GM23248 (cell line): ENCODE measurements at places on chromosomes 12 and 14. TPM values are rescaled to one million over a fixed set of nuclear protein-coding genes. Genes with fewer than 3 reads are reported as not detected.

SLC22A17 gene
- total RNA-seq: 32.8 and 42.3 TPM in 2 replicates

GRCh38 chr14:80491131-80491530, 279.8 kb upstream of the DIO2 start:
- H3K4me1 ChIP-seq: peaks cover 13% of the 10 kb centered on the region
- H3K27ac ChIP-seq: 0 out of 2 replicates have a peak overlapping the region, but pooled peaks have one; percentile 35

PRPH gene
- total RNA-seq: not detected in 2 replicates

PAPOLA gene
- 62.6 and 64.3 TPM in 2 replicates for total RNA-seq

HSPB8 gene
- 11.1 and 17.8 TPM in 2 replicates for total RNA-seq
